Smooth muscle cell of trachea (primary cell): ENCODE measurements at places on chromosomes 7 and 10. TPM values are rescaled to one million over a fixed set of nuclear protein-coding genes. Genes with fewer than 3 reads are reported as not detected.

The PTF1A gene
- not detected in 2 replicates for total RNA-seq

The VWDE gene
- 0.15 TPM in 1 of 2 replicates, not detected in the other for total RNA-seq

The GPR158 gene
- total RNA-seq = under 0.01 TPM in 1 of 2 replicates, not detected in the other

The NKX1-2 gene
- total RNA-seq = under 0.01 TPM in 1 of 2 replicates, not detected in the other

The PARP12 gene
- 13.5 and 23.3 TPM in 2 replicates for total RNA-seq

The TCF7L2 gene
- total RNA-seq = 3.0 and 5.7 TPM in 2 replicates

The SEMA4G gene
- total RNA-seq = 1.0 and 2.3 TPM in 2 replicates

The VPS26A gene
- 28.8 and 49.0 TPM in 2 replicates for total RNA-seq

The TEX47 gene
- total RNA-seq = not detected in 2 replicates

The SBDS gene
- total RNA-seq = 87.3 and 88.7 TPM in 2 replicates

The PPP1R17 gene
- not detected in 2 replicates for total RNA-seq

The ARMC3 gene
- not detected in 2 replicates for total RNA-seq

The OR9A2 gene
- not detected in 2 replicates for total RNA-seq

The C7orf33 gene
- not detected in 2 replicates for total RNA-seq

The RNF148 gene
- 0.33 and 1.3 TPM in 2 replicates for total RNA-seq

The ZNF117 gene
- total RNA-seq = 5.0 and 6.5 TPM in 2 replicates

The OR2A1 gene
- total RNA-seq = under 0.01 and 0.15 TPM in 2 replicates

The GPR15LG gene
- total RNA-seq = not detected in 2 replicates

The NME8 gene
- not detected in 2 replicates for total RNA-seq

The VIPR2 gene
- under 0.01 TPM in 1 of 2 replicates, not detected in the other for total RNA-seq

The CHST15 gene
- 0.73 and 12.1 TPM in 2 replicates for total RNA-seq

The TAS2R41 gene
- total RNA-seq = 0.17 TPM in 1 of 2 replicates, not detected in the other

The CFAP70 gene
- 0.87 and 1.7 TPM in 2 replicates for total RNA-seq
